ENCODE measurements at places on chromosomes 1 and 21.
A peak's percentile ranks its signal among the peaks of the same experiment; 100 is the strongest.

GRCh38 chr1:171985639-171986038, 144.3 kb downstream of the DNM3 start:
- no peak for DNase-seq

- DNase-seq: peak; percentile 88
Observed at GRCh38 chr1:9823943-9824701, at the start of gene CLSTN1. Gene CLSTN1, minus strand, starts transcription at chr1:9823965. Its CDS starts 232 bp downstream, at chr1:9823733.

- DNase-seq: no peak
Observed at GRCh38 chr1:226678251-226678650, 60.8 kb downstream of the ITPKB start.

DNA sequence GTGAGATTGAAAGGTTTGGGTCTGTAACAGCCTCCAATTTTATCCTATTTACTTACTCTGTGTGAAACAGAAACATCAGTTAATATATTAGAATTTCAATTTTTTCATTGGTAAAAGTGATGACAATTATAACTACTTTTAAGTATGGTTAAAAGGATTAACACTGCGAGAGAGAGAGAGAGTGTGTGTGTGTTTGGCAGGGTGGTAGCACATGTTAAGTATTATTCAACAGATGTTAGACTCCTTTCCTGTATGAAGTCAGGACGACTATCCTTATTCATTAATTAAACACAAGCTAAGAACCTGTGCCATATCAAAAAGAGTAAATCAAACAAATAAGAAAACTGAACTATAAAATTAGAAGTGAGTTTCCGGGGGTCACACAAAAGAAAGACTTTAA, 662.5 kb downstream of the PLPP3 start:
- DNase-seq: no peak

DNA sequence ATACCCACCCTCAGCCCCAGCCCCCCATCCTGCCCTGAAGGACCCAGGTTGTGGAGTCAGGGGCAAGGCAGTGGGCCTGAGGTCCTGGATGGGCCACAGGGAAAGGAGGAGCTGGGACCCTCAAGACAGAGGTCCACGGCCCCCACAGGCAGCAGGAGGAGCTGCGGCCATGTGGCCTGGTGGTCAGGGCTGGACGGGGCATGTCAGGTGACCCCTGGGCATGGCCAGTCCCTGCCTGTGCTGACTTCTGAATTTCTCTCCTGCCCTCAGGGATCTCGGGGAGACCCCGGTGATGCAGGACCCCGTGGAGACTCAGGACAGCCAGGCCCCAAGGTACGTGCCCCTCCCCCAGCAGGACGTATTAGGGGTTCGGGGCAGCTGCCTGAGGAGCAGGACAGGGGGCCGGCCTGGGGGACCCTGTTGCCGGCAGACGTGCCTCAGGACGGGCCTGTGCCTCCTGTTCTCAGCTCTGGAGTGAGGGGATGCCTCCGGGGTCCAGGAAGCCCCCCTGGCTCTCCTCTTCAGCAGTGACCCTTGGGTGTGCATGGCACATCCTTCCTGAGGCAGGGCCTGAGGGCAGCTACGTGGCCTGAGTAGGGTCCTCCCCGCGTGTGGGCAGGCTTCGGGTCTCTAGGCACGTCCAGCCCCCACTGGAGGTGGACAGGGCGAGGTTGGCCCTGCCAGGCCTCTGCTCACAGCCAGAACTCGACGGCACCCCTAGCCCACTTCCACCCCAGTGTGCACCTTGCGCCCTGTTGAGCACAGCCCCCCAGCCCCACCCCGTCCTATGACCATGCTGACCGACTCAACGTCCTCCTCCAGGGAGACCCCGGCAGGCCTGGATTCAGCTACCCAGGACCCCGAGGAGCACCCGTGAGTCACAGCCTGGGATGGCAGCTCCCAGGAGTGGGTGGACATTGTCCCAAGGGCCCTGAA, 23.6 kb downstream of the COL6A2 start:
- no peak for DNase-seq

DNA sequence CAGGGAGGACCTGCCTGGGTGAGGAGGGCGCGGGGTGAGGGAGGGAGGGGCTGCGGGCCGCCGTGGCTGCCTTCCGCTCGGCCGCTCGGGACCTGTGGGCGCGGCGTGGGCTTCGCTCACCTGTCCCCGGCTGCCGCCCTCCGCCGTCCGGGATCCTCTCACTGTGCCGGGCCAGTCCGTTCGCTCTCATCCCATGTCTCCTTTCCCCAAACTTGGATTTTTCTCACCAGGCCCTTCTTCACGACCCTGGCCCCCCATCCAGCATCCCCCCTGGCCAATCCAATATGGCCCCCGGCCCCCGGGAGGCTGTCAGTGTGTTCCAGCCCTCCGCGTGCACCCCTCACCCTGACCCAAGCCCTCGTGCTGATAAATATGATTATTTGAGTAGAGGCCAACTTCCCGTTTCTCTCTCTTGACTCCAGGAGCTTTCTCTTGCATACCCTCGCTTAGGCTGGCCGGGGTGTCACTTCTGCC, 362 bp downstream of the ZBTB48 start:
- no peak for DNase-seq

DNA sequence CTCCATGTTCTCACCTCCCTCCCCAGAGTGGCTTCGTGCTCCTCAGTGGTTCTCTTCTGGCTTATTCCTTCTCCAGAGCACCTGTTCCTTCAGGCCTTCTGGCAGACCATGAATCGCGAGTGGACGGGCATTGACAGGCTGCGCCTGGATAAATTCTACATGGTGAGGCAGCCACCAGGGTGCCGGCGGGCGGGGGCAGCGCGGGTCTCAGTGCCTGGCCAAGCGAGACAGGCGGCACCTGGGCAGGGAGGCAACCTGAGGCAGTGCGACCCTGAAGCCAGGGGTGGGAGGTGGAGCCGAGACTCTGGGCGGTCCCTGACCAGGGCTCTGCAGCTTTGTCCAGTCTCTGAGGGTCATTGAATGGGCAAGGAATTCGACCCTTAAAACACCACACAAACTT, 3.9 kb downstream of the RRP1 start:
- no peak for DNase-seq

GRCh38 chr1:201954263-201955008, 867 bp upstream of the TIMM17A start:
- DNase-seq: no peak

GRCh38 chr1:67372898-67373297, 57.3 kb downstream of the SERBP1 start:
- no peak for DNase-seq

DNA sequence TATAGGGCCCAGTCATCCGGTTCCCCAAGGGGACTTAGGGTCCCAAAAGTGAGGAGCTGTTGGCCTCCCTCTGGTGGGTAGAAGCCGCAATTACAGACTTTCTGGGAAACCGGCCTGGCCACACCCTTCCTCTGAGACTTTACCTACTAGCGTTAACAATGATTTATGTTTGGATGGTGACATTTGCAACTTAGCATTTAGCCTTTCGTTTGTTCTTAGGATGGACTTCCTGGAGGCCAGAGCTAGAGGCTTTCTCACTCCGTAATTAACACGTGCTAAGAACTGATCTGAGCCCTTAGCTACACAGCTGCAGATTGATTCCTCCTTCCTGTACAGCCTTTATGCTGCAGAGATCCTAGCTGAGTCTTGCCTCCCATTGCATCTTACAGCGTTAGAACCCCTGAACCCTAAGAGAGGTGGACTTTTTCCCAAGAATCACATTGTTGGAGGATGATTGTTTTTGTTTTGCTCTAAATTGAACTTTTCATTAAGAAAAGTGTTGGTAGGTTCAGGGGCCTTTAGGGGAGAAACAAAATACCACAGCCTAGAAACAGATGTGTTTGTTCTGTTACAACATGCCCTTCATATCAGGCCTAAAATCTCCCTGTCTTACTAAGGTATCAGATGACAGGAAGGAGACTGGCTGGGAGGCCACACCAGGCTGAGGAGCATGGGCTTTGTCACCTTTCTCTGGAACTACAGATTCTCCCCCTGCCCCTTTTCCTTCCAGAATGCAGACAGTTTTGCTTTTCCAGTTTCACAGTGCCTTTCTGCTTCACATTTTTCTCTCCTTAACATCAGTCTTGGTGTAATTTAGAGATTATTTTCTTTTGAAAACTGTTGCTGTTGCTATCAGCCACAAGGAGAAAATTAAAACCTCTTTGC, 1.9 kb downstream of the S100A11 start:
- peak; percentile 60 for DNase-seq

GRCh38 chr1:59878370-59878769, 48.2 kb downstream of the CYP2J2 start:
- DNase-seq: no peak

- DNase-seq: no peak
Observed at GRCh38 chr1:14403961-14404645, 194.4 kb upstream of the KAZN start.

DNA sequence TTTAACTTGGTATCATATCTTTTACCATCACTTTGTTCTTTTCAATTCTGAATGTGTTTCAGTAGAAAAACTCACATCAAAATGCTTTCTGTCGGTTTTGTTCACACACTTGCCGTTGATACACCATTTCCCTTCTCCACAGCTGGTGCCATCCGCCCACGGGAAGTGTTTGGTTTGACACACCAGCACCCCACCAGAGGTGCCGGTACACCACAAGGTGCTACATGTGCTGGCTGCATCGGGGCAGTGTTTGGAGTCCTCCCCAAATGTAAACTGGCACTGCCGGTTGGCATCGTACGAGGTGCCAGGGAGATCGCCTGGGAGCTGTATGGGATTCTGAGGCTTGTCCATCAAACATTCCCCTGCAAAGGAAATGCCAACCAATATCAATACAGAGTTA, 5.0 kb downstream of the ADAMTS1 start:
- DNase-seq: no peak

DNA sequence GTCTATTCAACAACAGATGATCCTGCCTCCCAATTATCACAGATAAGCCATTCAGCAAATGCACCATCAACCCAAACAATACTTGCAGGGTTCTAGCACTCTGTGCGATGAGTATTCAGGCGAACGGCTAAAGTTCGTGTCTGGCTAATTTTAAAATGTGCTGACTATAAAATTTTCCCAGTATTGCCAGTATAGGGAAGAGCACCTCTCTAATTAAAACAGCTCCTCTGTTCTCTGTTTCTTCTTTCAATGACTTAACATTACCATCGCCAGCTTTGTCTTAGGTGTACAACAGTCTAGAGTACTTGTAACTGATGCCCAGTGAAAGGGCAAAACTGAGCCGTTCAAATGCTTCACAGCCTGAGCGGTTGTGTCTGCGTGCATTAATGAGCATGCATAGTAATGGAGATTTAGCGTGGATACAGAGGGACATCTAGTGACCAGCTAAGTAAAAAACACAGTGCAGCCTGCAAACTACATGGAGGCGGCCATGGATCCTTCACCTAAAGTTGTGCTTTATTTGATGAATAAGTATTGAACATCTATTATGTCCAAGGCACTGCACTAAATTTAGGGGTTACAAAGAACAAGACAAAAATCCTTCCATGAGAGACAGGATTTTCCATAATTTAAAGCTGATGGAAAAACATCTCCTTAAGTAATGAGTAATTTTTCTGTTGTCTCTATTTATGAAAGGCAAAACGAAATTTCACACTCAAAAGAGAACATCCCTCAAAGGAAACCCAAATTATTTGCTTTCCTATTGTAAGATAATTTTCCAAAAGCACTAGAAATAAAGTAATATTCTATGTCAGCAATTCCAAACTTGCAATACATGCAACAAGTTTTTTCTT, 120.0 kb downstream of the SETD4 start:
- no peak for DNase-seq

GRCh38 chr1:23555986-23556634, 3.2 kb downstream of the ID3 start:
- no peak for DNase-seq

DNA sequence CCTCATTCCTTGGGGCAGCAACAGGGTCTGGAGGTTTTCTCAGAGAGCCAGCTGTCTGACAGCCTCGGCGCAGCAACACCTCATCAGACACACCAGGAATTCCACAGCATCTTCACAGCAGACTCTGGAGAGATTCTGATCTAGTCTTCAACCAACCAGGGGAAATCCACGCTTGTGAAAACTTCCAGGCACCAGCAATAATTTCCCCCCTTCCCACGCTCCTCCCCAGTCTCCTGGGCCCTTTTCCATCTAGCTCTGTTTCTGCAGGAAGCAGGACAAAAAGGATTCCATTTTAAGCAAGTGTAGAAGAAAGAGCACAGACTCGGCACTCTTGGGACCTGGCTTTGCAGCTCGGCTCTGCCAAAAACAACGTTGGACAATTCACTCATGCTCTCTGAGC, 44.3 kb upstream of the CAPZB start:
- DNase-seq: no peak

DNA sequence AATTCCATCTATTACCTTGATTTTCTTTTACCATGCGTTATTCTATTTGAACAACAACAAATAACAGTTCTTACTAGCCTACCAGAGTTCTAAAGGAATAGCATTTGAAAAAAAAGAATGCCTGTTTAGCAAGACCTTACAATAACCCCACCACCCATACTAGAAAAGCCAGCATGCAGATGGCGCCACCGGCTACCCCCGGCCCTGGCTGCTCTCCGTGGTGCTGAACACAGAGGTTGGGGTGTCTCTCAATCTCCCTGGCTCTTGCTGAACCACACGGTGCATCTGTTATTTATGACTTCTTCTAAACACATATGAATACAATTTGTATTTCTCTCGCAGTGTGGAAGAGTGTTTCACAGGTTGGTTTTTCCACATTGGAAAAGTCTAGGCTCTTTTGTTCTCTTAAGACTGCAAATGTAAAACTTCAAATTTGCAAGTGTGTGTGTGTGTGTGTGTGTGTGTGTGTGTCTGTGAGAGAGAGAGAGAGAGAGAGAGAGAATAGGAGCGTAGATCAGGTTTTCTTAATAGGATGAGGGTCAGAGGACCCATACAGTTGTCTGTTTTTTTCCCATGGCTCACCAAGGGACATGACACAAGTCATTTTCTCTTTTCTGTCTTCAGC, 13.6 kb downstream of the GRIK3 start:
- no peak for DNase-seq

GRCh38 chr1:165747632-165748447, 20.8 kb downstream of the TMCO1 start:
- DNase-seq: no peak

GRCh38 chr1:12279728-12280464, 50.1 kb downstream of the VPS13D start:
- DNase-seq: no peak

GRCh38 chr1:97726386-97726785, 194.4 kb downstream of the DPYD start:
- DNase-seq: no peak

DNA sequence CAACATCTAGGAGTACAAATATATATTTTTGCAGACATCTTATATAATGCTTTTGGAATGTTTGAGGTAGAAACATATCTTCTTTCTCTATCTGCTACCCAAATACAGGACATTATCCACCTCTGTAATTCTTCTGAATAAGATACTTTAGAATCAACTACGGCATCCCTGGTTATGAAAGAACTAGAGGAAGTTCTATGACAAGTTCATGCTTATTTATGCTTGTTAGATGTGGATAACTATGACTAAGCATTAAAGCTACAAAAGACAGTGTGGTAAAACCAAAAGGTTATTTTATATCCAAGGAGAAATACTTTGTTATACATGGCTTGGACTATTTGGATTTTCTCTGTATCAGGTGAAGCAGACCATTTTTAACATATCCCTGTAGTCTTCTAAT, 894.0 kb downstream of the KCNT2 start:
- no peak for DNase-seq

DNA sequence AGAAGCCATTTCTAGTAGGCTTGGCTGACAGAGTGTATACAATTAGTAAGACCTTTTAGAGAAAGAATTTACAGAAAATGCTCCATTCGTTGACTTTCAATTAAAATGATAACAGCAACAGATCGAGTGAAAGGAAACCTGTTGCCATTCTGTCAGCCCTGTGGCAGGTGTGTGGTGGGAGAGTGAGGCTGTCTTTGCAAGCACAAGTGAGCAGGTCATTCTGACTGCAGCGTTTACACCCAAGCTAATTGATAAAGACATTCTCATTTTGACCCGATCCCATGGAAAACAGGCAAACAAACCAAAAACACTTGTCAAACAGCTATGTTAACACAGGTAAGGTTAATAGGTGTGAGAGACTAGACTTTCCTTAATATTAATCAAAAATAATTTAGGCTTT, 257.3 kb downstream of the PTBP2 start:
- DNase-seq: no peak
